ENCODE measurements at places on chromosomes 12 and 14.
A peak's percentile ranks its signal among the peaks of the same experiment; 100 is the strongest.

- no peak for DNase-seq
These were observed 17.4 kb downstream of the TMEM119 start for GRCh38 chr12:108580531-108580930.

DNA sequence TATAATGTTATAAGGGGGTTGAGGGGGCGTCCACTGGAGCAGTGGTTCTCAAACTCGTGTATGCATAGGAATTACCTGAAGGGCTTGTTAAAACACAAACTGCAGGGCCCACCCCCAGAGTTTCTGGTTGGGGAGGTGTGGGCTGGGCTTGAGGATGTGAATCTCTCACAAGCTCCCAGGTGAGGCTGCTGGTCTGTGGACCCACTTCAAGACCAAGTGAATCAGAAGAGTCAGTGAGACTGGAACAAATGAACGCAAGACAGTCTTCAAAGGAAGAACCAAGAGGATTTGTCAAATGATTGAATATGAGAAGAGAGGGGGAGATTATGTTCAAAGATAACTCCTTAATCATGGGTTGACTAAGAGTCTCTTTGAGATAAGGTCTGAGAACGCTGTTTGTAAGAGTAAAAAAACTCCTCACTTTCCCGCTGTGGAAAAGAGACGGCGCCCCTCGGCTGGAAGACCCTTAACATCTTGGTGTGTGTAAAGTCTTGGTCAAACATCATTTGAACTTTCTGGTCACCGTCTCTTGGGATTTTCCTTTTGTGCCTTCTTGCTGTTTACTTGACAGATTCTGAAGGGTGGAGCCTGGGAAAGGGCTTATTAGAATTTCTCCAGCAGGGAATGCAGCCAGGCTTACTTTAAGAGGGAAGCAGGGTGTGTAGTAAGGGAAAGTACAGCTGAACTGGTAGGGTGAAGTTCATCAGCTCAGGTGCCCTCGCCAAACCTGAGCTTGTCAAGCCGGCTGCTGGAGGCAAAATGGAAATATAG lies 5.3 kb upstream of the FOXN3 start:
- DNase-seq = no peak

DNA sequence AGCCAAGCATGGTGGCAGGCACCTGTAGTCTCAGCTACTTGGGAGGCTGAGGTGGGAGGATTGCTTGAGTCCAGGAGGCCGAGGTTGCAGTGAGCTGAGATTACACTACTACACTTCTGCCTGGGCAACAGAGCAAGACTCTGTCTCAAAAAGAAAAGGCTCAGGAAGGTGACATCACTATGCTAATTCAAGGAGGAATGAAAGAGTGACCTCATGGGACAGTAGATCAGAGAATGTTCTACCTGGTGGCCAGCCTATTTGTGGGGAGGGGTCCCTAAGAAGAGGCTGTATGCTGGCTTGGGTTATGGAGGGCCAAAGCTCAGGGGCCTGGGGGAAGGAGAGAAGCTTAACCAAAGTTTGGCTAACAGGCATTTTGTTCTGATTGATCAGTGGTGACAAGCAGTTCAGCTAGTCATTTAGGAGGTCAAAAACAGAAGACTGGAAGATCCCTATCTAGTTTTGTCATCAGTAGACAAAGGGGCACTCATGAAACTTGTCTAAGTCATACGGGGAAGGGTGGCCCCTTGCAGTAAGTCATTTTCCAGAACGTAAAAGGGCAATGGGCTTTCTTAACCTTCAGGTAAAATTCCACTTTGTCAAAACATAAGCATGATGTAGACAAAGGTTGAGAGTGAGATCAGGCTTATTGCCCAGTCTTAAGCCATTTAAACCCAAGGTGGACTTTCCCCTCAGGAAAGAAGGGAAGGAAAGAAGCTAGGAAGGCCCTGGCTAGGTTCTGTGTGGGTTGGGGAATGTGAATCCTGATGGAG lies 60.8 kb upstream of the EEA1 start:
- no peak for DNase-seq

DNA sequence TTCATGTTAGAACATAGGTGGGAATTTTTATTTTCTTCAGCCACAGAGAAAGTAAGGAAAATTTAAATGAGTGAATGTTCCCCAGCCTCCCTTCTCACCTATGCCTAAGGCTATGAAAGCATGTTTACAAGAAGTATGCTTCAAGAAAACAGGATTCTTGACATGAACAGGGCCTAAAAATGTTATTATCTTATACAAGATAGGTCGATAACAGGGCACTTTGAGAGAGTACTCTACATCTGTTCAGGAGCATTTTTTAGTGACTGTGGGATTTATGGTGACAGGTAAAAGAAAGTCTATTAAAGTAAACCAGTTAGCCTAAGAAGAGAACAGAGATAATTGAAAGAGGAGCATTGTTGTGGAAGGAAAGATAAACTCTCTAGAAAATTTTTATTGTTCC lies 222.9 kb upstream of the DAAM1 start:
- DNase-seq = no peak

GRCh38 chr12:51911788-51912711 lies 4.7 kb downstream of the ACVRL1 start:
- peak; percentile 91 for DNase-seq

DNA sequence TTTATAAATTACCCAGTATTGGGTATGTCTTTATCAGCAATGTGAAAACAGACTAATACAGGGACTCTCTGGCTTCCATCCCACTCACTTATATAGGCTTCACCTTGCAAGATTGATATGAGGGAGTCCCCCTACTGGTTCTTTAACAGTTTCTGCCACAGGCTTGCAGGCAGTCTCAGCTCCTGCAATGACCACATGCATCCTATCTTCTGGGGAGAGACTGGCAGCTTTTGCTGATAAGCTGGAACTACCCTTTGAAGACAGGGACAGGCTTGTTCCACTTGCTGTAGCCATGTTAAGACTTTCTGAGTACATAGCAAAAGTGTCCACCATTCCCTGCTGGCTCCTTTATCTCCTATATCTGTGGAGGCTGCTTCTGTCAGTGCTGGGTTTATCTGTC lies 531.7 kb upstream of the FLRT2 start:
- no peak for DNase-seq

DNA sequence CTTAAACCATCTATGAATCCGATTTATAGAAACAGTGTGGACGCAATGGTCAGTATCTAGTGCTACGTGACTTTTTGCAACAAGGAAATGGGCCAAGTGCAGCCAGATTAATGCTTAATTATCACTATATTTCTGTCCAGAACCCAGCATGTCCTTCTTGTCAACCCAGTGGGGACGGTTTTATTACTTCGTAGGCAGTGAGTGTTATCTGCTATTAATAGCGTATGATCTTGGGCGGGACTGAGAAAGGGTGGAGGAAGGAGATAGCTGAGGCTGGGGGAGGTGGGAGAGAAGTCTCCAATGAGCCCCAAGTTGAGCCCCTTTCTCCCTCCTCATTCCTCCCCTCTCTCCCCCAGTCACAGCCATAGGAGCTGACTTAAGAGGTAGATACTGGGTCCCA lies 59.7 kb upstream of the FAM222A start:
- DNase-seq = no peak

GRCh38 chr14:95237958-95238340 lies 80.6 kb upstream of the DICER1 start:
- DNase-seq = no peak

DNA sequence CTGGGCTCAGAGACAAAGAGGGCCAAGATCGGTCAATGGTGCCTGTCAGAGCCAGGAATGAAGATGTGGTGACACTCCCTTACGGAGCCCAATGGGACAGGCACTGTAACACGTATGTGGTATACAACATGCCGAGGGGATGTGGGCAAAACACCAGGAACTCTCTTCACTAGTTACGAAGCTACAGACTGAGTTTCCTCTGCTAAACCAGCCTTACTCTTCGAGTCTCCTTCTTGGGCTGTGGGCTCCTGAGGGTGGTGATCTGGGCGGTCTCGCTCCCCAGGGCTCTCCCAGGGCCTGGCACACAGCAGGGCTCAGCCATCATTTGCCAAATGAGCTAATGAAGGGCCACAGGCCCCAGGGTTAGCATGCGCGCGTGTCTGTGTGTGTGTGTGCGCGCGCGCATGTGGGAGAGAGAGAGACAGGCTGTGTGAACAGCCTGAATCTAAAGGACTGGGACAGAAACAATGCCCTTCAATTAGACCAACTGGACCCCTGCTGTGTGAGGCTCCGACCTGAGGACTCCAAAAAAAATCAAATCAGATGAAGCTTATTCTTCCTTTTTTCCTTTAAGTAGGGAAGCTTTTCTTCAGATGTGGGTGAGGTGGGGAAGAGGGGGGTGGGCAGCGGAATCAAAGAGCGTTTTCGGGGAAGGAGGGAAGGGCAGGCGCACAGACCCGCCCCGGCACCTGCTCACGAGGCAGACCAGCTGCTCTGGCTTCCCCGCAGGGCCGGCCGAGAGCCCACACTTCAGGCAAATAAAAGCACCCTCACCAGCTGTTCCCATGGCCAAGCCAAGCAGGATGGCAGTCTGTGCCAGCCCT lies 42.5 kb downstream of the CCDC88C start:
- DNase-seq = no peak

- peak; percentile 17 for DNase-seq
These were observed 24.1 kb upstream of the UBC start for GRCh38 chr12:124938587-124938986.

DNA sequence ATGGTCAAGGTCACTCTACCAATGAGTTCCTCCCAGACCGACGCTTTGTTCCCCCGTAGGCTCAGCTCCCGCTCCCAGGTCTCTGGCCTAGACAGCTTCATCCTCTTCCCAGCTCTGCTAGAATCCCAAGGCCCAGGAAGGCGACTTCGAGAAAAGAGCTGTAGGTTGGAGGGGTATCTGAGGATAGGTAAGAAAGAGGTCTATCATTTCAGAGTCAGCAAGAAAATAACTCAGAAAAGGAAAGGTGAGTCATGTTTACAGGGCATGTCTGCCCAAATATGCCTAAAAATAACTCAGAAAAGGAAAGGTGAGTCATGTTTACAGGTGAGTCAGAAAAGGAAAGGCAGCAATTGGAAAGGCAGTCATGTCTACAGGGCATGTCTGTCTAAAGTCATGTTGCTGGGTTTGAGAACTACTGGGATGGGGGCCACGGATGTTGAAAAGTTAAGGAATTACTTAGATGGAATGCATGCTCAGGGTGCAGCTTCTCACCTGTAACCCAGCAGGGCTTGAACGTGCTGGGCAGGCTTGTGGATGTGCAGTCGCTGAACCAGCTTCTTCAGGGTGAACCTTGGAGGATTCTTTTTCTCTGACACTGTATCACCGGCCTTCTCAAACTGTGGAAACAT lies 12.2 kb downstream of the TEP1 start:
- no peak for DNase-seq

GRCh38 chr12:8605057-8605456 lies 7.6 kb downstream of the AICDA start:
- no peak for DNase-seq

- no peak for DNase-seq
These were observed 378.9 kb downstream of the TMTC2 start for GRCh38 chr12:83065562-83065961.

- no peak for DNase-seq
These were observed 25.3 kb downstream of the GPRC5D start for GRCh38 chr12:12926571-12927071.

- DNase-seq = no peak
These were observed 55.0 kb downstream of the IGF1 start for GRCh38 chr12:102425109-102426039.

DNA sequence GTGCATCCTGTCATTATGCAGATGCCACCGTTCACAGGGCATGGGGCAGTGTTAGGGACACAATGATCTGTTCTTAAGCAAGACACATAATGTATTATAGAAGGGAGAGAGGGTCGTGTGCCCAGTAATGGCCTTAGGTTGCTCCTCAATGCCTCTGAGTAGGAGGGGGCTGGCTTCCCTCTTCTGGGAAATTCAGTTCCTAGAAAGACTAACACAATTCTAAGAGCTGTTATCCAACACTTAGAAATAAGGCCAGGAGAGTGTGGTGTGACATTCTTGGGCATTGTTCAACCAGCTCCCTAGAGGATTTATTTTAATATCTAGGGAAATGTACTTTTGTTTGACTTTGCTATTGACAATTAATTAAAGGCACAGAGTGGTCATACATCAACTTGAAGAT lies 118.5 kb downstream of the ADCK1 start:
- DNase-seq = peak; percentile 13

GRCh38 chr12:104109446-104110271 lies 28.4 kb downstream of the NFYB start:
- peak; percentile 27 for DNase-seq

DNA sequence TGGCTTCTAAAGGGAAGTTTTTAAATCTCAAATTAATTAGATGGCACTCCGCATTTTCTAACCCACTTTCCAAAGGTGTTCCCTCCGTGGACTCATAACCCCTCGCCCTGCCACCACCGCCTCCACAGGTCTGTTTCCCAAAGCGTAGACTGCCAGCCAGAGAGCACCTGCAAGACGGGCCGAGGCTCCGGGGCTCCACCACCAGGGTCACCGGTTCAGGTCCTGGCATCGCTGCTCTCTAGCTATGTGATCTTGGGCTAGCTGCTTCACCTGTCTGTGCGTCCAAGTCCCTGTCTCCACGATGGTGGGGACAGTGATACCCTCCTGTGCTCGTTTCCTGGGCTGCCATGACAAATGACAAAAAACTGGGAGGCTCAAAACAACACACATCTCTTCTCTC lies 11.5 kb downstream of the RIMBP2 start:
- no peak for DNase-seq

- no peak for DNase-seq
These were observed 45.3 kb upstream of the PTHLH start for GRCh38 chr12:28017873-28018255.

DNA sequence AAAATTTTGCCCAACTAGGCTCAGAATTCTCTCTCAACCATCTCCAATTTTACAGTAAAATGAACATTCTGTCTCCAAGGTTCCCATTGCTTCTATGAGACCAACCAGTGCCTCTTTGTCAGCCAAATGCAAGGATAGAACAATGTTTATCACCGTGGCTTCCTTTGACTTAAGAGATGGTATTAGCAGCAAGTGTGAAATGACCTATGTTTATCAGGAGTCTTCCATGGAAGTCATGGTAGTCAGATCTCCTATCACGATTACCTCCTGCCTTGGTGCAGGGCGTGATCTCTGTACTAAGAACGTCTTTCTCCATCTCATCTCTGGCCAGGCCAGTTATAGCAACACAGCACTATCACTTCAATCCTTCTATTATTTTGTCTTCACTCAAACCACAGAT lies 6.1 kb upstream of the BCL2L14 start:
- no peak for DNase-seq

DNA sequence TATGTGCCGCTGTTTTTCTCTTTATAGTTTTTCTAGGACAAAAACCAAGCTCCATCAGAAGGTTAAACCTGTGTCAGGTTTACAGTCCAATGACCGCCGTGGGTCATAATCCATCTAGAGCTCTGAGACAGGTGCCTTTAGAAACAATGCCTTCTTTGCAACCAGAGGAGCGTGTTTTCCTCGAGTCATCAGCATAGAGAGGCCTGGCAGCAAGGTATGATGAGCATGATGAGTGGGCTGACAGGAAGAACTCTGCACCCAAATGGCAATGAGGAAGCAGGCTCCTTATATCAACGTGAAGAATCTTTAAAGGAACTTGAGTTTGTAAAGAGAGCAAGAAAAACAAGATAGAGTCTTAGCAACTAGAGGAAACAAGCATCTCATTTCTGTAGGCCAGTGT lies 60.5 kb upstream of the NUDT4 start:
- peak; percentile 29 for DNase-seq

DNA sequence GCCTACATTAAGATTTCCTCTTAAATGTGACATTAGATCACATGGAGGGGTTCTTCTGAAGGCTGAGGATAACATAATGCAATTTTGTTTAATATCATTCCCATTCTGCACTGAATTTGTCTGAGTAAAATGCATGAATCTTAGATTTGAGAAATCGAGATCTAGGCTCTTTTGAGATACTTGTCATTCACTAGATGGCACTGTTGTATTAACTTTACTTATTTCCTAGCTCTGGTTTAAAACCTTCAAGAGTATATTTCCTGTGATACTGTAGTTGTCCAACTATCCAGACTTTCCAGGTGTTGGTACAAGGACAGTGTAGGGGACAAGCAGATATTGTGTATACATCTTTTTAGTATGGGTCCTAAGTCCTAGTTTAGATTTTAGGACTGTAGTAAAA lies 91.7 kb upstream of the SEL1L start:
- DNase-seq = peak; percentile 33
